ENCODE measurements at places on chromosomes 7 and 10.
A peak's percentile ranks its signal among the peaks of the same experiment; 100 is the strongest.

- DNase-seq: no peak
Measured at GRCh38 chr10:67385089-67385488, 310.9 kb downstream of the CTNNA3 start.

DNA sequence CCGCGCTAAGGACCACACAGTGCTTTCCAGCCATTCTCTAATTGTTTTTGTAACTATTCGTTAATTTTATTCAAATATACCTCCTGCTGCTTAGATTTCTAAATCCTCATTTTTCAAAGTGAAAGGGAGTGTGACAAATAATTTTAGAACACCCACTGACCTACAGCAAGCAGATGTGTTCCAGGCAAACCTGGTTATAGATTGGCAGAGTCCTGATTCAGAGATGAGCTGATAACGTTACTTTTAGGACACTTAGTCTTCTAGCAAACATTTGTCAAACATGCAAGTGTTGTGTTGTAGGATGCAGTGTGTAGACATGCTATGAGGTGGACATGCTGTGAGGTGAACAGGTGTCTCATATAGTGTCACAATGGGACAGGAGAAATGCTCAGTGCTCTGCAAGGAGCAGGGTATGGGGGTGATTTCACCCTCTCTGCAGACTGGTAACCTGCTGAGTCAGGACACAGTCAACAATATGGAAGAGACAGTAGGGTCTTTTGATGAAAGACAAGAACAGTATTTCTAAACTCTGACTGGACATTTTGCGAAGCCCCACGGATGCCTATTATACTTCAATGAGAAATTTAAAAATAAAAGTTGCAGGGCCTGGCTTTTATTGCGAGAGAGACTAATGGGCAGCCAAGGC, 92.2 kb upstream of the ANLN start:
- DNase-seq: no peak

- no peak for DNase-seq
Measured at GRCh38 chr10:129307141-129307540, 159.9 kb upstream of the MGMT start.

- DNase-seq: no peak
Measured at GRCh38 chr7:87322912-87323311, 22.6 kb upstream of the CROT start.

DNA sequence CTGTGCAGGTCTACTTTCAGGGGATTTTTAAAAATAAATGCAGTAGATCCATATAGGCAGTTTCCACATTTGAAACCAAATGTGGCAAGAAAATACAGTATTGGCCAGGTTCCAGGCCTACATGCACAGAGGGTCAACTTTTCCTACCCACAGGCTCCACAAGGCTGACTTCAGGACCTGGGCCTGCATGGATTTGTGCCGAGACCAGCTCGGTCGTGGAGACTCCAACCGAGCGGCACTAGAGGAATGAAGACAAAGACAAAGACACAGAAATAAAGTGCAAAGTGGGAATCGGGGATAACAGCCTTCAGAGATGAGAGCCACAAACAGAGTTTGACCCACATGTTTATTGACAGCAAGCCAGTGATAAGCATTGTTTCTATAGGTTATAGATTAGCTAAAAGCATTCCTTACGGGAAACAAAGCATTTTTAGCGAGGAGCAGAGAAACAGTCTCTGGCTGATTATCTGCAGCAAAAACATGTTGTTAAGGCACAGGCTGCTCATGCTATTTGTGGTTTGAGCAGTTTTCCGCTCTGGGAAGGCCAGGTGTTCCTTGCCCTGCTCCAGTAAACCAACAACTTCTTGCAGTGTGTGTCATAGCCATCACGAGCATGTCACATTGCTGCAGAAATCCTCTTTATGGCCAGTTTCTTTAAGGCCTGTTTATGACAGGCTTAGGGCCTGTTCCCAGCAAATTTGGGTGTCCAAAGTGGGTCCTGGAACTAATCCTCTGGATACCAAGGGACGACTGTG, 52.6 kb downstream of the ZNF37A start:
- DNase-seq: no peak

GRCh38 chr7:68994841-68995240, 603.4 kb upstream of the AUTS2 start:
- DNase-seq: no peak

GRCh38 chr7:108094346-108094745, 35.8 kb downstream of the LAMB4 start:
- DNase-seq: no peak

DNA sequence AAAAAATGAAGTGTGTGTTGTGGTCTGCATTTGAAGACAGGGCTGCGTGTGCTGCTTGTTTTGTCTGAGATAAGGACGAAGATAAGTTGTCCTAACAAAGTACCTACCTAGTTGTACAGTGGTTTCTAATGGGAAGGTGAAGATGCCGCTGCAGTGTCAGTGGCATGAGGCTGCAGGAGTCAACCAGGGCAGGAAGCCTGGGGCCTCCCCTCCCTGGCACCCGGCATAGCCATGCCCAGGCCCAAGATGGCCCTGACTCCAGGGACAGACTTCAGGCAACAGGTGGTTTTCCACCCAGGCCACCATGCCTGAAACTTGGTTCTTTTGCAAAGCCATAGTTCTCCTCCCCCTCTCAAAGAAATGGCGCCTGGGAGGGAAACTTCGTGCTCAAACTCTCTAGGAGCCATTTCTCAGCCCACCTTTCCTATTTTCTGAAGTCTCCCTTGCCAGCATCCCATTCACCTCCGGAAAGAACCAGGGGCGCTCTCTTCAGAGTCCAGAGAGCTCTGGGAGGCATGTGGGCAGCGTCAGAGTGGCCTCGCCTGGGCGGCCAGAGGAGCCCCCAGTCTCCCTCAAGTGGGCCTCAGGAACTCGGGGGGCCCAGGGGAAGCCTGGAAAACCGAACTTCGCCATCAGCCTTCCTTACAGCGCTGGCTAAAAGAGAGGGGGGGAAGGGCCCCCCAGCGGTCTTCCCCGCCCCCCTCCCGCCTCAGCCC, 2.1 kb upstream of the KAT6B start:
- DNase-seq: no peak

GRCh38 chr10:49279015-49279880, 19.7 kb upstream of the C10orf71 start:
- DNase-seq: no peak

- DNase-seq: no peak
Measured at GRCh38 chr7:131075406-131075805, 252.3 kb upstream of the MKLN1 start.

- DNase-seq: no peak
Measured at GRCh38 chr10:98628206-98628605, 181.5 kb upstream of the HPS1 start.

DNA sequence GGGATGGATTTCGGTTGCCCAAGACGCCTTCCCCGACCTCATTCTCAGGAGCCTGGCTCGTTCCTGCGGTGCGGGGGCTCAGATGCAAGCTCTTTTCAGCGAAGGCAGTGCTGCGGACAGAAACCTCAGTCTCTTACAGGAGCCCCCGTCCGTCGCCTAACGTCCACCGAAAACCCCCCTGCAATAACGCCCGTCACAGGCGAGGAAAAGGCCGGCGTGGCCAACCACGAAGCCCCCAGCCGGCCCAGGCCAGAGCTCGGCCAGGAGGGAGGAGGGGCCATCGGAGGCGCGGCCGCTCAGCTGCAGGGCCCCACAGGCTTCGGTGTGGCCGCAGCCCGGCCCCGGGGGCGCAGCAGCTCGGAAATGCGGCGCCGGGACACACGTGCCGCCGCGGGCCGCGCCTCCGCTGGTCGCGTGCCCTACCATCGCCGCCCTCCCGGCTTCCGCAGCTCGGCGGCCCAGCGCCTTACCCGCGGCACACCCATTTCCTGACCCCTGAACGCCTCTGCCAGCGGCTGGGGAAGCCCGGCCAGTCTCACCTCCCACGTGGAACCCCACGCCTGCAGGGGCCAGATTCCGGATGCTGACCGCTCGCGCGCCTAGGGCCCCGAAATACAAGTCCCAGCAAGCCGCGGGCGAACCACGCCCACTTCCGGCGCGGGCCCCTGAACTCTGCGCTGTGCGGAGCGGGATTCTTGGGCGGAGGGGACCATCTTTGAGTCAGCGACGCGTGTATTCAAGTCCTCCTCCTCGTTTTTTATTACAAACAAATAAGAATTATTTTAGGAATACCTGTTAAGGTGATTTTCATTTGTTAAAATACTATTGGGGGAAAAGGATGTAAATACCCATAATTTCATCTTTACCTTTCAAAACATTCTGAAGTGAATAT, at the start of gene ZNF239:
Gene ZNF239, minus strand, starts transcription at position 616 of the 892 bp plus-strand sequence. CDS start 16,537 bp downstream, outside the sequence.
- DNase-seq: peak; percentile 77

GRCh38 chr10:2949948-2950354, 117.4 kb upstream of the PFKP start:
- no peak for DNase-seq

- DNase-seq: no peak
Measured at GRCh38 chr10:75018251-75018650, 93.2 kb upstream of the SAMD8 start.

DNA sequence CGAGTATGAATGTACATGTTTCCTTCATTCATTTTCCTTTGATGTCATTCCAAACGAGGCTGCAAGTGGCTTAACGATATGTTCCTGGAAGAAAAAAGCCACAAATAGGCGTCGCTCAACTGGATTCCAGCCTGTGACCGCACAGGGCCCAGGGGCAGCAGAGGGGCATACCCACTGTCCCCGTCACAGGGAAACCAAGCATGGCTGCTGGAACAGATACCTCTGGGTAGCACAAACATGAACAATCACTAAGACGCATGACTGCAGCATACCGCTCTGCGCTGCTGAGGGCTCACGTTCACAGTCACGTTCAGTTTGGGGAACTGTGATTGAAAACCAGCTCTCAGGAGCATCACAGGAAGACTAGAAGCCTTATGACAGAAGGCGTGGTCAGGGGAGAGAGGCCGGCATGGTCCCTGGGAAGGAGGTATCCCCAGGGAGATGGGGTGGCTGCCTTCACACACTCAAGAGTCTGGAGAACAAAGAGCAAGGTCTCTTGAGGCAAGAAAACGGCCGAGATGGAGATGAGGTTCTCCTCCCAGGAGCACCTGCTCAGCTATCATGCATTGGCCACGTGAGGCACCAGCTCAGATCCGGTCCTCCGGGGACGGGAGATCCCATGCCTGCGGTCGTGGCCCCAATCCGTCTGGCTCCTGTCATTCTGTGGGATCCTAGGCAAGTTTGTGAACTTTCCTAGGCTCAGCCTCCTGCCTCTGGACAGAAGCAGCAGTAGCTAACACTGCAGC, 213.6 kb downstream of the DIP2C start:
- no peak for DNase-seq

DNA sequence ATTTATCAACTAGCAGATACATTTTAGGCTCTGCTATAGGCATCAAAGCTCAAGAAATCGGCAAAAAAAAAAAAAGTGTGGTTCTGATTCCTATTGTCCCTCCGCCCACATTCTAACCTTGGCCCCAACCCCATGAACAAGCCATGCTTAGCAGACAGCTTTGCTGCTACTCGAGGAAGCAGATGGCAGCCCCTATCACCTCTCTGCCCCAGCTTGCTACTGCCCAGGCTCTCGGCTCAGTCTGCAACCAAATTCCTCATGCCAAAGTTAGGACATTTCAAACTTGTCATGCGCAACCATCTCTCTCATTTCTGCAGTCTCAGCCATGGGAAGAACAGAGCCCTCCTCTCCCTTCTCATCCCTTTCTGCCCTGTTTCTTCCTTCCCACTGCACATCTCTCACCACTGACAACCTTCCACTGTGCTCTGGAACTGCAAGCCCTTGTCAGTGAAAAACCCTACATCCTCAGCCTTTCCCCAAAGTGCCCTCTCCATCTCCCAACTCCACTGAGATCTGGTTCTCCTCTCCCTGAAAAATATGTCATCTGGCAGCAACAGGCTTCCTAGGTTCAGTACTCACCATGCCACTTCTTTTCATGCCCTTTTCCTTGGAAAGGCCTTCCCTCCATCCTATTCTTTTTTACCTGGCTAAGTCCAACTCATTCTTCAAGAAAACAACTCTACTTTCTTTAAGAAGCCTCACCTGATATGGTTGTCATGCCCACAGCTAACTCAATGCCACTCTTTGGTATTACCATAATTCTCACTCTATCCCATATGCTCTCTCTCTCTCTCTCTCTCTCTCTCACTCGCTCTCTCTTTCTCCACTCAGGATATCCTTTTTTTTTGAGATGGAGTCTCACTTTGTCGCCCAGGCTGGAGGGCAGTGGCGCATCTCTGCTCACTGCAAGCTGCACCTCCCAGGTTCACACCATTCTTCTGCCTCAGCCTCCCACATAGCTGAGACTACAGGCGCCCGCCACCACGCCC, 60.1 kb upstream of the FHIP2A start:
- no peak for DNase-seq

DNA sequence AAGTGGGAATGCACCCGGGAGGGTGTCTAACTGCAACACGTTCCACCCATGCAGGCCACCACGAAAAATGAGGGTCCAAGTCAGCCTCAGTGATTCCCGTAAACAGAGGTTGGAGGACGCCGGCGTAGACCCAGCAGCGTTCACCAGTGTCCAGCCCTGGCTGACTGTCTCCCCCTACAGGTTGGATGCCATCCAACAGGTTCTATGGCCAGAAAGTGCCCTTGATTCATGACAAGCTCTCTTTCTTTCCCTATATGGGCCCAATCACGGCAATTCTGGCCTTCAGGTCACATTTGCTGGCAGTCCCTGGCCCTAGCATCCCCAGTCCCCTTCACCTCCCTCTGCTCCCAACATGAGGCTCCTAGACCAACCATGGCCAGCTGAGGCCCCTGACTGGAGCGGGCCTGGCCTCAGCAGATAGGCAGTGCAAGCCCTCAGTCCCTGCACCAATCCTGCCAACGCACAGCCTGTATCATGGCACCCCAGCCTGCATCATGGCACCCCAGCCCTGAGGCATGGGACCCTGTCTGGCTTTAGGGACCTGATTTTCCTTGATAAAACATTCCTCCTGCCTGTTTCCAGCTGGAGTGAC, 227.4 kb downstream of the GRID1 start:
- peak; percentile 16 for DNase-seq

DNA sequence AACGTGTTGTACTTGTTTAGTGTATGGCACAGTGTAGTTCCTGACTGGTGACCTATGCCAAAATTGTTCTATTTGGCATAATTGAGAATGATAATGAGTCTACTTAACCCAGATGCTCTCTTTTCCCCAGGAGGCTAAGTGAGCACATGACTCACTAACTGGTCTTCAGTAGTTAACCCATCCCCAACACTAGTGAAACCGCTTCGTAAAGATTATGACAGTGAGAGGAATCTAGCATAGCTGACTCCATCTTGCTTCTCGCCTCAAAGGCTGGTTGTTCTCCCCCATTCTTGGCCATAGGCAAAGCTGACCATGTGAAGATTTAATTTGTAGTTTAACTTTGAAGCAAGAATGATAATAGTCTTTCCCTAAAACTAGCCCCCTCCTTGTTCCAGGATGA, 47.2 kb downstream of the CDK1 start:
- DNase-seq: no peak
